Activated naive CD4-positive, alpha-beta T cell treated with anti-CD3 and anti-CD28 coated beads for 36 hours (primary cell): ENCODE measurements at places on chromosomes 3 and 15. TPM values are rescaled to one million over a fixed set of nuclear protein-coding genes. Genes with fewer than 3 reads are reported as not detected.

The MITF gene
- total RNA-seq, result not detected

GRCh38 chr3:64327100-64327804 lies 102.0 kb upstream of the PRICKLE2 start:
- H3K27ac ChIP-seq, result no peak overlapping the region
- H3K27me3 ChIP-seq, result peaks cover 6% of the 10 kb centered on the region
- no peaks in the 10 kb centered on the region for H3K36me3 ChIP-seq

The SHISA5 gene
- 85.7 TPM for total RNA-seq

- H3K36me3 ChIP-seq, result peaks cover 30% of the 10 kb centered on the region
- no peak overlapping the region for H3K4me3 ChIP-seq
- H3K27me3 ChIP-seq, result no peaks in the 10 kb centered on the region
- peaks cover 3% of the 10 kb centered on the region for H3K4me1 ChIP-seq
Measured at GRCh38 chr15:98946301-98947255, 61.0 kb downstream of the PGPEP1L start.

- H3K27ac ChIP-seq, result no peak overlapping the region
- H3K36me3 ChIP-seq, result peaks cover 32% of the 10 kb centered on the region
- peaks cover 8% of the 10 kb centered on the region for H3K4me1 ChIP-seq
- DNase-seq, result no peak
- no peak overlapping the region for H3K4me3 ChIP-seq
- no peaks in the 10 kb centered on the region for H3K27me3 ChIP-seq
Measured at GRCh38 chr3:16423947-16424673, 89.4 kb downstream of the RFTN1 start.

DNA sequence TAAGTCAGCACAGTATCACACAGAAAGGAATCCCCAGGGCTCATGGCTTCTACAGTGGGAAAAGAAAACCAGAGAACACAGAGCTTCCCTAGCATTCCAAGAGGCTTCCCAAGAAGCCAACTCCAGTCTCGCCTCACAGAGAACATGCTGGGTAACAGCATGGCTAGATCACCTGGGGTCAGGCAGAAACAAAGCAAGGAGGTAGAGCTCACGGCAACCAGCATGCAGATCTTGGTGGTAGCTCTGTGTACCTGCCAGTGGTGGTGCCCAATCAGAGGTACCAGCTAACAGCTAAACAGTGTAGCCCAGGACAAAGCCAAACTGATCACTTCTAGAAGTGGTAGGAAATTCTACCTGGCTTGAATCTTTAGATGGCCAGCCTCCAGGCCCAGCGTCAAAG lies 31.3 kb downstream of the POLQ start:
- no peaks in the 10 kb centered on the region for H3K4me1 ChIP-seq
- no peak for DNase-seq
- peaks cover 60% of the 10 kb centered on the region for H3K36me3 ChIP-seq
- H3K27ac ChIP-seq, result no peak overlapping the region
- no peaks in the 10 kb centered on the region for H3K27me3 ChIP-seq

DNA sequence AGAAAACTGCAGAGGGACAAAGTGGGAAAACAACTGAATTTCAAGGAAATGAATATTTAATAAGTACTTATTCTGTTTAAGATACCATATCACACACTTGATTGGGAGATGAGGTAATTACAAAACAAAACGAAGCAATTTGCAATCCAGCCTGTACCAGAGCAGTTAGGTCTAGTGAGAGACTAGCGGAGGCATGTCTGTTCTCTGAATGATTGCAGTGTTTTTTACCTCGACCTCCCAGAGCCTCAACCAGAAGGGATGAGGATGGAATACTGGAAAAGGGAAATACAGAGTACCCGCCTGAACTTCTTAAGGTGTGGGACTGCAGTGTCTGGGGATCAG lies 59.5 kb downstream of the PIK3CB start:
- DNase-seq, result no peak
- no peak overlapping the region for H3K27ac ChIP-seq
- H3K4me1 ChIP-seq, result peaks cover 40% of the 10 kb centered on the region
- H3K36me3 ChIP-seq, result peaks cover 11% of the 10 kb centered on the region

DNA sequence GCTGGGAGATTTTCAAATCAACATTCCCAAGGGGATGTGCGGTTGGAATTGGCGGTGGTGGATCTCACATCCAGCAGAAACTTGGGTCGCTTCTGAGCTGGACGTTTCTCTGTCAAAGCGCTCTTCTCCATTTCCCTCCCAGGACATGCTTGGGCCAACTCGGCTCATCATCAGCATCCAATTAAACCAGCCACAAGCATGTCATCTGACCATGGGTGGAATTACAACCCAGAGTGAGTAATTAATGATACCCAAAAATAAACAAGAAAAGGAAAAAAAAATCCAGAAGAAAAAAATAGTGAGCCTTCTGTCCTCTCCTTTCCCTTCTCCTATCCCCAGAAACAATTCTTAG lies 111.2 kb downstream of the XXYLT1 start:
- H3K36me3 ChIP-seq, result no peaks in the 10 kb centered on the region
- no peak overlapping the region for H3K27ac ChIP-seq
- H3K27me3 ChIP-seq, result no peaks in the 10 kb centered on the region

DNA sequence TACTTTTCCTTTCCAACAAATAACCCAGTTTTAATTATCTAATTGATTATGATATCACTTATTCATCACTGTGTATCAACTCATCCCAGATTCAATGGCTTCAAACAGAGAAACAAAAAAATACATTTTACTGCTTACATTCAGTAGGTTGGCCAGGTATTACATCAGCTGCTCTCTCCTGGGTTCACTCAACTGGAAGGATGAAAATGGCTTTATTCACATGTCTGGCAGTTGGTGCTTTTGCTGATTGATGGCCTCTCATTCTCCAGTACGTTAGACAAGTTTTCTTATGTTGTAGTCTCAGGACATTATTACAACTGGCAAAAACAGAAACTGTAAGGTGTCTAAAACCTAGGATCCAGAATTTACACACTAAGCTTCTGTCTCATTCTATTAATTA lies 811.0 kb upstream of the ALCAM start:
- H3K36me3 ChIP-seq, result no peaks in the 10 kb centered on the region
- peaks cover 6% of the 10 kb centered on the region for H3K27me3 ChIP-seq
- no peak overlapping the region for H3K4me3 ChIP-seq
- no peak for DNase-seq

The MRAS gene
- total RNA-seq, result 0.62 TPM

The GRK7 gene
- total RNA-seq, result not detected

The SERPINI2 gene
- not detected for total RNA-seq

DNA sequence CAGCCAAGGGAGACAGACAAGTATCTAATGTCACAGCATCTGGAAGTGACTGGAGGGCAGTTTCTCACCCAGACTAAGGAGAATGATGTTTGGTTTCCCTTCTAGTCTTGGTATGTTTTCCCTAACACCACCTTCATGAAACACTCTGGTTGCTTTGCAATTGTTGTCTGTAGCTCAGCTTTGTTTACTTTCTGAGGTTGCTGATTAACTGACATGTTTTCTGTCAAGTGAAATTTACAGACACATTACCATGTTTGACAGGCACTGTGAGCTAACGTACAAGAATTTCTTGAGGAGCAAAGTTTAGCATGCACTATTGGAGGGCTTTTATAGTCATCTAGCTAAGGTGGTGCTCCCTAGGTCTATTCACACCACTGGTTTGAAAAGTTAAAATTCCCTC lies 131.6 kb upstream of the NECTIN3 start:
- peaks cover 6% of the 10 kb centered on the region for H3K27me3 ChIP-seq
- H3K36me3 ChIP-seq, result peaks cover 2% of the 10 kb centered on the region
- H3K4me3 ChIP-seq, result no peak overlapping the region

DNA sequence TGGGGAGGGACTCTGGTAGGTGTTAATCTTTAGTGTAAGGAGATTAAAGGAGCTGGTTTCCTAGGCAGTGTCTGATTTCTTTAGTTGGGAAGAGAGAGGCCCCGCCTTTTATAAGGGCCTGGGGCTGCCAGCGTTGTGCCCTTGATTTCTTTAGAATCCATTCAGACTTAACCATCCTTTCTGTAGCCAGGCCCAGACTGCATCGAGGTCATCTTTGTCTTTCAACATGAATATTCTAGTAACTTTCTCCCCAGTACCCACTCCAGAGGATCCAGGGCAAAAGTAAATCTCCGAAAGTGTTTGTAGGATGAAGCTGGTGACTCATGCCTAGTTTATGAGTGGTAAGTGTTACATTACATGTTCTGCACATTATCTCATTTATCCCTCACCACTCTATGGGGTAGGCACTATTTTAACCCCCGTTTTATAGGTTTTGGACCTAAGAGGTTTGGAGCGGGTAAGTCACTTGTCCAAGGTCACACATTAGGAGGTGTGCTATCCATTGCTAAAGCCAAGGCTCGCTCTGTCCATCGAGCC lies 11.8 kb upstream of the USP3 start:
- H3K36me3 ChIP-seq, result no peaks in the 10 kb centered on the region
- no peaks in the 10 kb centered on the region for H3K27me3 ChIP-seq
- H3K27ac ChIP-seq, result no peak overlapping the region
- DNase-seq, result no peak

GRCh38 chr3:100591411-100591810 lies 18.0 kb upstream of the ADGRG7 start:
- no peak overlapping the region for H3K4me3 ChIP-seq
- no peak for DNase-seq
- H3K36me3 ChIP-seq, result no peaks in the 10 kb centered on the region
- peaks cover 3% of the 10 kb centered on the region for H3K4me1 ChIP-seq
- no peak overlapping the region for H3K27ac ChIP-seq

GRCh38 chr15:74712311-74712710 lies 13.0 kb downstream of the CYP1A1 start:
- no peaks in the 10 kb centered on the region for H3K36me3 ChIP-seq
- no peak overlapping the region for H3K27ac ChIP-seq
- no peak overlapping the region for H3K4me3 ChIP-seq
- H3K27me3 ChIP-seq, result no peaks in the 10 kb centered on the region

- H3K27me3 ChIP-seq, result no peaks in the 10 kb centered on the region
- no peak overlapping the region for H3K27ac ChIP-seq
- H3K36me3 ChIP-seq, result no peaks in the 10 kb centered on the region
- H3K4me3 ChIP-seq, result no peak overlapping the region
- H3K4me1 ChIP-seq, result peaks cover 16% of the 10 kb centered on the region
Measured at GRCh38 chr3:12185172-12185710, 26.5 kb upstream of the TIMP4 start.

The GABPB1 gene
- 53.5 TPM for total RNA-seq

The GPR160 gene
- 10.3 TPM for total RNA-seq

- no peaks in the 10 kb centered on the region for H3K4me1 ChIP-seq
- no peak for DNase-seq
- H3K4me3 ChIP-seq, result no peak overlapping the region
- H3K36me3 ChIP-seq, result no peaks in the 10 kb centered on the region
- no peaks in the 10 kb centered on the region for H3K27me3 ChIP-seq
Measured at GRCh38 chr3:83948771-83949170, 1010.0 kb upstream of the CADM2 start.

The MAP6D1 gene
- total RNA-seq, result 1.4 TPM

DNA sequence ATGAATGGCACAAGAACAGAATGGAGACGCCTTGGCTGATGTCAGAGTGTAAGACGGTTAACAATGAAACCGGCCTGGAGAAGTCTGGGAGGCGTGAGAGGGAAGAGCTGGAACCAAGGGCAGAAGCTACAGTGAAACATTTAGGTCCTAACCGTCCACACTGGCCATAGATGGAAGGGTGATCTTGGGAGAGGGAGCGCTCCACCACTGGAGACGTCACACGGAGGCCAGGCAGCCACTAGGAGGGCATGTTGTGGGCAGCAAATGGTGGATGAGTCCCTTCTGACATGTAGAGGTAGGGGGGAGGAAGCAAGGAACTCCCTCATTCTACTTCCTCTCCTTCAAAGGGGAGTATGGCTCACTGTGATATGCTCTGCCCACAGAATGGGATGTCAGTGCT lies 23.8 kb downstream of the FEM1B start:
- no peaks in the 10 kb centered on the region for H3K27me3 ChIP-seq
- peaks cover 4% of the 10 kb centered on the region for H3K36me3 ChIP-seq
- DNase-seq, result no peak
- no peak overlapping the region for H3K4me3 ChIP-seq

- no peak overlapping the region for H3K4me3 ChIP-seq
- no peak overlapping the region for H3K27ac ChIP-seq
- peaks cover 24% of the 10 kb centered on the region for H3K4me1 ChIP-seq
- no peaks in the 10 kb centered on the region for H3K27me3 ChIP-seq
- no peak for DNase-seq
Measured at GRCh38 chr3:10173095-10173925, 8.6 kb downstream of the IRAK2 start.

DNA sequence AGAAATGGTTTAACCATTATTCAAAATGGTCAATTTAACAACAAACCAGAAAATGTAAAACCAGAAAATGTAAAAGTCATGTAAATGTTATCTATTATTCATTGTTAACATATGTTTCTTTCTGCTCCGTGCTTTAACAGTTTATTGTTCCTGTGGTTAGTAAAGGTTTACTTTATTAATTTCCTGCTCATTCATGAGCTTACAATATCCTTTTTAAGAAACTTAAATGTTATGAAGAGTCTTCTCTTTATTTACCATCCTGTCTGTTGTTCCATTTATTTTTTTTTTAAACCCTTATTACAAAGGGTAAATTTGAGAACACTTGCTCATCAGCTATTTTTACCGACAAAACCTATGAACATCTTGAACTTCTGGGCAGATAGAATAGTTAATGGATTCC lies 148.1 kb downstream of the GHSR start:
- no peak overlapping the region for H3K4me3 ChIP-seq
- H3K27me3 ChIP-seq, result no peaks in the 10 kb centered on the region
- no peaks in the 10 kb centered on the region for H3K4me1 ChIP-seq
- no peak overlapping the region for H3K27ac ChIP-seq
- peaks cover 6% of the 10 kb centered on the region for H3K36me3 ChIP-seq
